Astrocyte of the hippocampus (primary cell): ENCODE measurements at places on chromosomes 3 and 15.
A peak's percentile ranks its signal among the peaks of the same experiment; 100 is the strongest.

DNA sequence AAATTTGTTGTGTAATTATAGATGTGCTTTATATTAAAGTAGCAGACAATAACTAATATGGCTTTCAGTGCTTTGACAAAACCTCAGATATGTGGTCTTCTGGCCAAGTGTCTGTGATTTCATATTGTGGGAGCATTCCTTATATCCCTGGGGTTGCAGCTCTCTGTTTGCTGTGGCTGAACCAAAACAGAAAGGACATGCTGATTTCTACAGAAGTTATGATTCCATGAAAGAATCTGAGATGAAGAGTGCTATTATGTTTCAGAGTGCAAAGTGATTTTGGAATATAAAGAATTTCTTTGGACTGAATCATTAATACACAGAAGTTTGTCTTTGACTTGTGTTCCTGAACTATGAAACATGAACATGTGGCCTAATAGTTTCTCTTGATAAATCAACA lies 36.5 kb downstream of the CDV3 start:
- DNase-seq: peak; percentile 39

GRCh38 chr15:29690765-29691475 lies 131.3 kb downstream of the TJP1 start:
- peak; percentile 35 for DNase-seq

GRCh38 chr3:14463330-14464140 lies 61.1 kb downstream of the SLC6A6 start:
- no peak for DNase-seq

GRCh38 chr3:24952388-24952787 lies 457.7 kb upstream of the THRB start:
- no peak for DNase-seq

GRCh38 chr3:148319960-148320359 lies 377.7 kb upstream of the AGTR1 start:
- no peak for DNase-seq
